Posterior cingulate gyrus (tissue), 11 donors: ENCODE measurements at places on chromosomes 7 and 10.

- DNase-seq = no peak
Observed at GRCh38 chr10:125721035-125721434, 1.5 kb downstream of the EDRF1 start.

- DNase-seq = no peak
Observed at GRCh38 chr7:75660566-75661215, 78.0 kb downstream of the HIP1 start.

GRCh38 chr7:131106681-131107336 is 220.9 kb upstream of the MKLN1 start:
- DNase-seq = no peak

DNA sequence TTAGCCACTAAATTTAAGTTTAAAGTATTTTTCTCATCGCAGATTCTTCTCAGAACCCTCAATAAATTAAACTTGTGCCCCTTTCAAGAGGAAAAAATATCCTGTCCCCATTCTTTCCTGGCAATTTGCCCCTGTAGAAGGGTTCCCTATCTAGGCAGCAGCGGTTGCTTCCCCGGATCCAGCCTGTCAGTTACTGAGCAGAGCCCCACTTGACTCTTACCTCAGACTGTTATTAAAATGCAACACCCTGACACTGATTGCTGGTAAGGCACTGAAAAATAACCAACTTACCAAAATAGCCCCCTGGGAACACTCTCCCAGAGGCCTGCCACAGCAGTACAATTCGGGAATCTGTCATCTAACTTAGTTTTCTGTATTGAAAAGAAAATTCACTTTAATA is 13.9 kb downstream of the LMTK2 start:
- DNase-seq = no peak

- no peak for DNase-seq
Observed at GRCh38 chr7:116969371-116969902, 16.1 kb downstream of the ST7 start.

DNA sequence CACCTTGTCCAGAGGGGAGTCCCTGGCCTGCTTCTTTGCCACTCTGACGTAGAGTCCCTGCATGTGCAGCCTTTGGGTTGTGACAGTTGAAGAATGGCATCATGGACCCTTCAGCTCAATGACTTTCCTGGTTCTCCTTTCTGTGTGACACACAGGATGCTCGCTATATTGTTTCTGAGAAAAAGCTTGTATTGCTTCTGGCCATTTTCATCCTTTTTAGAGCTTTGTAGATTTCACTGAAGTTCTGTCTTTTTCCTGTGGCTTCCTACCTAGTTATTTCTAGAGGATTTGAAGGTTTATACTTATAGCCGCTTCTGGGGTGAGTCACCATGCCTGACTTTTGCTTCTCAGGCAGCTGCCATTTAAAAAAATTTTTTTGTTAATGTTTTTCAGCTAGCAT is 27.0 kb downstream of the SND1 start:
- no peak for DNase-seq

GRCh38 chr10:34628174-34628796 is 186.8 kb downstream of the PARD3 start:
- no peak for DNase-seq

- no peak for DNase-seq
Observed at GRCh38 chr7:46264646-46265045, 343.6 kb upstream of the IGFBP3 start.

GRCh38 chr7:38506756-38507155 is 124.4 kb downstream of the AMPH start:
- DNase-seq = peak; percentile 39

GRCh38 chr10:131280101-131280500 is 31.4 kb downstream of the TCERG1L start:
- DNase-seq = peak; percentile 35

DNA sequence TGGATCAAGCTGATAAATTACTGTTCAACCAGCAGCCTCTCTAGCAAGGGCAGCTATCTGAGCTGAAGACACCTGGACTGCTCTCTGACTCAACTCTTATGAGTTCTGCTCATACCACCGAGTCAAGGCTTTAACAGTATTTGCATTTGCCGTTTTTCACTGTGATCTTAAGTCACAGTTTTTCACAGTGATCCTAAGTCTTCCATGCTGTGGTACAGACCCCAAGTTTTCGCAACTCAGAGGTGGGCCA is 31.3 kb downstream of the PIP4K2A start:
- DNase-seq = no peak

DNA sequence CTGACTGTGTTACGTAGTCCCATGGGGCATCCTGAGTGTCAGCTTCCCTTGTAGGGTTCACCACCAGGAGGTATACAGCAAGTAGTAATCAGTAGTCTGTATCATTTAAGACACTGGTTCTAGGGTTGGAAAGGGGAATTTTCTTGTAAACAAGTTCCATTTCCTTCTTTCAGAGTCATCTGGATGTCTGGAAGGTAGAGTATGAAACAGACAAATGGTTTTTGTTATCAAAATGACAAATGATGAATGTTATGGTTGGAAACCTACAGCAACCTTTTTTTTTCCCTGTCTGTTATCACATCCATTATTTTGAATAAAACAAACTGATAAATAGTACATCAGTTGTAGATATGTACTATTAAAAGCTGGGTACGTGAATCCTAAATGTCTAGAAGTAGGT is 19.1 kb downstream of the SEMA3A start:
- no peak for DNase-seq

GRCh38 chr10:121823993-121824463 is 103.8 kb downstream of the ATE1 start:
- no peak for DNase-seq

- DNase-seq = no peak
Observed at GRCh38 chr10:67319976-67320375, 376.0 kb downstream of the CTNNA3 start.

DNA sequence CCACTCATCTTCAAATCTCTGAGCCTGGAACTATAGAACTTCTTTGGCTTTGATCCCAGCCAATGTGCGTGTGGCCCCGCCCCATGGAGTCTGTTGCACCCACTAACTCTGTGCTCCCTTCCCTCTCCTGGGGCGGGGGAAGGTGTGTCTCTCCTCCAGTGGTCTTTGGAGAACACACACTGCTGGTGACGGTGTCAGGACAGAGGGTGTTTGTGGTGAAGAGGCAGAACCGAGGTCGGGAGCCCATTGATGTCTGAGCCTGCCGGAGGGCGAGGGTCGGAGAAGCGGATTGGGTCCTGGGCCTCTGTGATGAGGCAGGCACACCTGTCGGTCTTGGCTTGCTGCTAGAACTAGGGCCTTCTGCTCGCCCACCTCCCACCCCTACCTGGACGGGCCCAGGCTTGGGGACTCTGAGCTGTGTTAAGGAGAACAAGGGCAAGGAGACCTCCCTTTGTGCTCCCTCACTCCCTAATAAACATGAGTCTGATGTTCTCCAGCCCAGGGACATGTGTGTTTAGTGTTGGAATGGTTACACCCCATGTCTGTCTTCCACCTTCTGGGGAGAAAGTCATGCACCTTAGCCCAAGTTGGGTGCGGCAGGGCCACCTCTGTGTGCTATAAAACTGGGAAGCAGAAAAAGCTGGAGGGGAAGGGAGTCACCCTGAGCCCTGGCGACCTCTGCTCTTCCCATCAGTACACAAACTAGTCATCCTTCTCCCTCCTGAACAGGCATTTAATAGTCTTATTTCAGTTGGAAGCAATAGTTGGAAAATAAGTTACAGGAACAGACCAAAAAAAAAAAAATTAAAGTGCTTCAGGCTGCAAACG is 4.6 kb downstream of the TRAPPC14 start:
- no peak for DNase-seq

- DNase-seq = no peak
Observed at GRCh38 chr7:129089521-129090212, 34.8 kb upstream of the TNPO3 start.

DNA sequence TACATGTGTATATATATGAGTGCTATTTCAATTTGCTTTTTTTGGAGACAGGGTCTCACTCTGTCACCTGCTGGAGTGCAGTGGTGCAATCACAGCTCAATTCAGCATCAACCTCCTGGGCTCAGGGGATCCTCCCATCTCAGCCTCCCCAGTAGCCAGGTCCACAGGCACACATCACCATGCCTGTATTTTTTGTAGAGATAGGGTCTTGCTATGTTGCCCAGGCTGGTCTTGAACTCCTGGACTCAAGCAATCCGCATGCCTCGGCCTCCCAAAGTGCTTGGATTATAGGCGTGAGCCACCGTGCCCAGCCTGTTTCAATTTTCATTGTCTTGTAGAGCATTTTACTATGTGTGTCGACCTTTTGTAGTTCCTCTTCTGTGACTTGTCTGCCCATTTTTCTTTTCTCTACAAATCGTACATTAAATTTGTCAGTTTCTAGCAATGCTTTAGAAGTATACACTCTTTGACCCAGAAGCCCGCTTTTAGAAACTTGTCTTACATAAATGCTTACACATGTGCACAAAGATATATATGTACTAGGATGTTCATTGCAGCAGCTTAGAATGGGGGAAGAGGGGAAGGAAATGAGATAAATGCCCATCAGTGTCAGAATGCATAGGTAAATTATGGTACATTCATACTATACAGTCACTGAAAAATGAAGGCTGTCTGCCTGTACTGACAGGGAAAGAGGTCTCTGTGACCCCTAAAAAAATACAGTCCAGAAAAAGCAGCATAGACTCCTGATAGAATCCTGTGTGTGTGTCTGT is 12.2 kb upstream of the RFC2 start:
- no peak for DNase-seq

GRCh38 chr10:90856261-90856660 is 1.6 kb downstream of the HTR7 start:
- no peak for DNase-seq

GRCh38 chr10:99560277-99561126 is 27.8 kb downstream of the NKX2-3 start:
- DNase-seq = no peak

DNA sequence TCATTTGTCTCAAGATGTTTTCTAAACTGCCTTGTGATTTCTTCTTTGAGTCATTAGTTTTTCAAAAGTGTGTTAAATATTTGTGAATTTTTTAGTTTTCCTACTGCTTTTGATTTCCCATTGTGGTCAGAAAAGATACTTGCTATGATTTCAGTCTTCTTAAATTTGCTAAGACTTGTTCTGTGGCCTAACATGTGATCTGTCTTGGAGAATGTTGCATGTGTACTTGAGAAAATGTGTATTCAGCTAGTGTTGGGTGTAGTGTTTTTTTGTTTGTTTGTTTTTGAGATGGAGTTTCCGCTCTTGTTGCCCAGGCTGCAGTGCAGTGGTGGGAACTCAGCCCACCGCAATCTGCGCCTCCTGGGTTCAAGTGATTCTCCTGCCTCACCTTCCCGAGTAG is 28.6 kb downstream of the BMPR1A start:
- no peak for DNase-seq

- DNase-seq = peak; percentile 81
Observed at GRCh38 chr7:24572393-24572996, 757 bp upstream of the PALS2 start.

- DNase-seq = no peak
Observed at GRCh38 chr7:117470777-117471176, 9.0 kb upstream of the CFTR start.

GRCh38 chr7:133019590-133019989 is 62.3 kb downstream of the CHCHD3 start:
- DNase-seq = no peak

DNA sequence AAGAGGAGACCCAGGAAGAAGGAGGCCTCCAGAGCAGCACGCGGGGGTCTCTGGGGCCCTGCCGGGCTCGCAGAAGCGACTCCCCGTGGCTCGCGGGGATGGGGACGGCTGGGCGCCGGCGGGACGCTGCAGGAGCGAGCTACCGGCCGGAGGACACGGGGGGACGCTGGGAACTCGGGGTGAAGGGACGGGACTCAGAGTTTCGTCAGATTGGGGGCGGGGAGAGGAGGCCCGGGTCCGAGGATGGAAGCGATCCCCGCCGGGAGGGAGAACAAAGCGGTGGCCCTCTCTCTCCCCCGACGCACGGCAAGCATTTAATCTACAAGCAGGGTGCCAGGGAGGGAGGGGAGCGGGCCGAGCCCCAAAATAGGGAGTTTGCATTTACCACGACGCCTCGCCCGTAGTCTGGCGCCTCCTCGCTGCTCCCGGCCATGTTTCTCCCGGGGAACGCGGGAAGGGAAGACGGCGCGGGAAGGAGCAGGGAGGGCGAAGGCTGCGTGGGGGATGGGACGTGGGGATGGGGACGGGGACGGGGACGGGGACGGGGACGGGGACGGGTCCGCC is at the start of gene PRTFDC1:
Gene PRTFDC1 (minus strand): TSS at position 464 of the 564 bp plus-strand sequence. CDS start 31 bp downstream, at position 433.
- DNase-seq = peak; percentile 77

DNA sequence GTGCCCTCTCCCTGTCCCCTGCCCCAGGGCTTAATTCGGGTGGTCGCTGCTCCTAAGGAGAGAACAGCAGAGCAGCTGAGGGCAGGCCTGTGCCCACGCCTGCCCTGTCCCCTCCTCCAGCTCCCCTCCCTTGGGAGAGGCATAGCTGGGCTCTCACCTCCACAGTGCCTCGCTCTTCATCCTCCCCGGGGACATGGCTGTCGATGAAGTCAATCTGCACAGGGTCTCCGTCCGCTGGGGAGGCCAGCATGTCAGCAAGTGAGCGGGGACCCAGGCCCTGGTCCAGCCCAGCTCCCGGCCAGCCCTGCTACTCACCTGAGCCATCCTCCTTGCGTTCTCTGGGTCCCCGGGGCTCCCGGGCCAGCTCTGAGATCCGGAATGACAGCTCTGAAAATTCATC is 3.8 kb upstream of the SAP25 start:
- no peak for DNase-seq

- DNase-seq = no peak
Observed at GRCh38 chr7:43470110-43470509, 112.8 kb upstream of the STK17A start.

DNA sequence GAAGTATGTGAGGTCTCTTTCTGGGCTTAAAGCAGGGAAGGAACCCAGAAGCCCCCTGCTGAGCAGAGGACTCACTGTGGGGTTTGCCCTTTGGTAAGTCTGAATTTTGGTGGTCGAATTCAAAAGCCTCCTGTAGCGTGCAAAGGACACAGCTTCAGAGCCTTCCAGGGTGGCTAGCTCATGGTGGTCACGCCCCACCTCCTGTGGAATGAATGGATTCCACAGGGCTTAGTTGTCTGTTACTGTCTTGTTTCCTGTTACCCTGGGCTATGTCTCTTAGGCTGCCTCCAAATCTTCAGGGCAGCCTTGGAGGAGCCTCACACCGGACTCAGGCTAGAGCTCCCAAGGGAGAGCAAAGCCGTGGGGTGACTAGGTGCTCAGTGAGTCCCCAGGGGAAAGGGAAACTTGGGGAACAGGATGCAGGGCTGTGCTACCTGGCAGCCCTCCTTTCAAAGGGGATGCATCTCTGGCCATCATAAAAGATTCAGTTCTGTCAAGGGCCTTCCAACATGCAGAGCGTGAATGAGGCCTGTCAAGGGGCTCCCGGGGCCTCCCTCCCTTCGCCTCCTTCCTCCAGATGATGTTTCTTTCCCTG is 211.7 kb downstream of the CCSER2 start:
- DNase-seq = no peak

DNA sequence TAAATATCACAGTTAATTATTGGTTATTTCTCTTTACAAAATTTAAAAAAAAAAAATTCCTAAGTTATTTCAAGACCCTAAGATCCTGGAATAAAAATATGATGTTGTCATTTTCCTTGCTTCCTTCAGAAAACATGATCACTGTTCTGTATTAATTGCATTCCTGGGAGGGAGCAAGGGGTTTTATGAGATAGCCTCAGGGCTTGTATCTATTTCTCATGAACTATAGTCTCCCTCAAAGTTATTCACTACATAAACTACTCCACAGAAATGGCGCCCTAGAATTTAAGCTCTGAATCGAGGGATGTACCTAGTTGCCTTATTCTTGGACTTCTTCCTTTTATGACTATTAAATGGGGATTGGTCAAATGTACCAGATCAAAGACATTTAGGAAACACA is 170.3 kb downstream of the CHRM2 start:
- no peak for DNase-seq

GRCh38 chr7:158733775-158734494 is 29.3 kb upstream of the NCAPG2 start:
- no peak for DNase-seq
